ENCODE measurements at places on chromosomes 7 and 10.

DNA sequence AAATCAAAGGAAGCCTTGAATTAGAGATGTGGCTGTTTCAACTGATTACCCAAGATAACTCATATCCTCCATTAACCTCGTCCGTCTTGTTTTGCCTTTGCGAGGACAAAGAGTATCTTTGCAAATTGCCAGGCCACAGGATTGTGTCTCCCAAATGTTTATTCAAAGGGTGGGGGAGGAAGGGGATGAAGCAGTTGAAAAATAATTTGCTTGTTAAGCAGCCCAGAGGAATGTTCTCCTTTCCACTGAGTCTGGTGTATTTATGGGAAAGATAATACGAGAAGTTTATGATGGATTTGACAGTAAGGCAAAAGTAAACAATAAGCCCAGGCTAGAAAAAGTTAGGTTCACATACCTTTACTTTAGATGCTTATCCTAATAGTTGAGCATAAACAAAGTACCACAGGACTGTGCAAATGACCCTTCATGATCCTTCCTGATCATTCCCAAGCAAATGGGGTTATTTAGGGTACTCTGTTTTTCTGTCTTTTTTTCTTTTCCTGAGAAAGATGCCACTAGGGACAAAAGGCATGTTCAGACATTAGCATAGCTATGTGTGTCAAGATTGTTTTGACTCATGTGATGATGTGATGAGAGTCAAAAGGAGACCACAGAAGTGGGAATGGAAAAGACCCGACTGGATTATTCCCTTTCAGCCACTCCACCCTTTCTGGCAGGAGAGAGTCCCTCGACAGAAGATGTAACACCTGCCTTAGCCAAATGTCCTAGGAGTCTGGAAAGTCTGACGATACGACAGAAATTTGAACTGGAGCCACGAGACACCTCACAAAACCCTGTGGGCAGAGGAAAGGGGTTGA, 243.0 kb upstream of the GLI3 start:
- DNase-seq: no peak

DNA sequence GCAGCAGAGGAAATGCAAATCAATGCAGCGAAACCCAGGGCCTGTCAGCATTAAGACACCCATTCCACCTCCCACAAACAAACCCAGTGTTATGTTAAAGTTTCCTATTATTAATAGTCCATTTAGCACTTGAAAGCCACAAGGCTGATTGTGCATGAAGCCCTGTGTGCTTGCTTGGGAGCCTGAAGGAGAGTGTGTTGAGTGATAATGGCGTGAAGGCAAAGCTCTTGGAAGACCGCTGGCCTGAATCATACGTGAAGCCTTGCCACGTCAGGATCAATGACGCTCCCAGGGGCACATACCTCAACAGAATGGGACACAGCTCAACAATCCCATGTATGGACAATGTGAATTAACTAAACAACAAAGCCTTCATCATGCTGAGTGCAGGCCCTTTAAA, 25.1 kb downstream of the PTPRN2 start:
- no peak for DNase-seq

GRCh38 chr7:22911889-22912288, 89.2 kb upstream of the TOMM7 start:
- no peak for DNase-seq

GRCh38 chr7:881441-882234, 5.3 kb downstream of the GET4 start:
- no peak for DNase-seq

GRCh38 chr10:66698069-66698468, 227.8 kb upstream of the LRRTM3 start:
- no peak for DNase-seq

All from WERI-Rb-1 (cell line).